ENCODE measurements at places on chromosomes 3 and 15.

DNA sequence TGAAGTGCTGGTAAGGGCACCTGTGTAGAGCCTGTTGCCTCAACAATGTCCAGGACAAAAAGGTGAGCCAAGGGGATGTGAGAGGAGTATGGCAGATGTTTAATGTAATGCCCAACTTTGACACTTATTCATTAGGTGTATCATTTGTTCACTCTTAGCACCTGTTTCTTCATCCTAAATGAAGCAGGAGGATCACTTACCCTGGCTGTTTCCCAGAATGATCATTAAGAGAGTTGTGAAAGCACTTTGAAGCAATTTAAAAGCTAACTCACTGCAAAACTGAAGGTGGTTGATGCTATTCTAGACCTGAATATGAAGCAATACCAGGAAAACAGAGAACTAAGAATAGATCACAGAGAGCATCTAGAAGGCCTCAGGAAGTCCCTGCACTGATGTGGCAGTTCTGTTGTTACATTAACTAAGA is 3.4 kb upstream of the HHLA2 start:
- DNase-seq, result no peak

DNA sequence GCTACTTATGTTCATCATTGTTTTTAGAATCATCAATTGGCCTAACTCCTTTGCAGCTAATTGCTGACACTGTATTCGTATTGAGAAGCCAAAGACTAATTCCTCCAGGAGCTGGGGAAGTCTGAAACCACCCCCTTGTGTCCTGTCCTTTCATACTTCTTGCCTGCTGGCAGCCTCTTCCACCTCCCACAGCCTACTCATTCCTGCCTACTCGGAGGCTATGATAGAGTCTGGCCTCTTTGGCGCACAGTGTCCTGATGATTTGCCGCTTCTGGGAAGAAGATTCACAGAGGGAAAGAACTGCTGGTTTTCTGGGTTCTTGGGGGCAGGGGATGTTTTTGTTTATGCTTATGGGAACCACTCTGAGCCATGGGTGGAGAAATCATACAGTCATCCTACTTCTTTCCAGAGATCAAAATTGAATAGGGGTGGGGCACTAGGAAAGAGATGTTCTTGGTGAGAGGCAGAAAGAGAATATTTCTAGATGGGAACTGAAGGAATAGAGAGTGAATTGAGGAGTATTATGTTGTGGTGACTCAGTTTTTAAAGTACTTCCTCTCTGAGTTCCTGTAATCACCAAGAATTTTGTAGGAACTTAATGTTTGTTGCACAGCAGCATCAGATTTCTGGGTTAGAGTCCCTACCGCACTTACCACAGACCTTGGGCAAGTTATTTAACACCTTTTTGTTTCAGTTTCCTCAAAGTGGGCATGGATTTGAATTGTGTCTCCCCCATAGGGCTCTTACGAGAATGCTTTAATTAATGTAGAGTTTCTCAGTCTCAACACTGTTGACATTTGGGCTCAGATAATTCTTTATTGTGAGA is 22.1 kb upstream of the SCAANT1 start:
- no peak for DNase-seq

- no peak for DNase-seq
Observed at GRCh38 chr15:57607570-57608000, 15.9 kb downstream of the MYZAP start.

- DNase-seq, result no peak
Observed at GRCh38 chr3:177930771-177931170, 605.5 kb upstream of the KCNMB2 start.

DNA sequence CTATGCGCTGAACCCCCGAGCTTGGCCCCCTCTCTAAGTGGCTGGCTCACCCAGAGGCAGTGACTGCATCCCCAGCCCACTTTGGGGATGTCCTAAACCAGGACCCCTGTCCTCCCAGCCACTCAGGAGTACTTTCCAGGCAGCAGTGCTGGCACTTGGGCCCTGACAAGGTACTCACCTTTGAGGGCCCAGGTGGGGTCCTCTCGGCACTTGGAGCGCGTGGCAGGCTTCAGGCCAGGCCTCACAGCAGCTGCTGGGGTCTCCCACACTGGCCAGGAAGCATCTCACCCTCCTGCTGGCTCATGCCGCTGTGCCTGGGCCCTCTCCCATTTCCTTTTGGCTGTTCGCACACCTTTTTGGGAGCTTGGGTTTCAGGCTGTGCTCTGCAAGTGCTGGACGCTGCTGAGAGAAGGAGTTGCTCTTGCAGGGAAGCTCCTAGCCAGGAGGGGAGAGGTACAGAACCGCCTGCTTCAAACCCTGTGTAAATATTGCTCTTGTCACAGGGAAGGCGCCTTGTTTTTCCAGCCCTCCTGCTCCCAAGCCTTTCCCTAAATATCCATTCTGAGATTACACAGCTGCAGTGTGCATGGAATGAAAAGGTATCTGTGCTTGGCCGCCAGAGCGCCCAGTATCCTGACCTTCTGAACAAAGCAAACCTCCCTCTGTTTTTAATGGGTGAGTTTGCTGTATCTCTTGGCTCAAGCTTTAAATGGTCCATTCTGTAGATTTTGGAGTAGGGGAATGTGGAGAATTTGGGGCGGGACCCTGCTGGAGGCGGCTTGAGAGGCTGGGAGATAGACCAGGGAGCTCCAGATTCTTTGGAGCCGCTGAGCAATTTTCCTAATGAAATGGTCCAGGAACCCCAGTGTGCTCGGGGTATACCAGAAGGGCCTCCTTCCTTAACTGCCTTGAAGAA is 45.6 kb downstream of the DNASE1L3 start:
- DNase-seq, result no peak

All from OCI-LY7 (cell line).